ENCODE measurements at places on chromosomes 2 and 18.

GRCh38 chr18:10461989-10462388 lies 7.6 kb downstream of the APCDD1 start:
- no peak for DNase-seq

DNA sequence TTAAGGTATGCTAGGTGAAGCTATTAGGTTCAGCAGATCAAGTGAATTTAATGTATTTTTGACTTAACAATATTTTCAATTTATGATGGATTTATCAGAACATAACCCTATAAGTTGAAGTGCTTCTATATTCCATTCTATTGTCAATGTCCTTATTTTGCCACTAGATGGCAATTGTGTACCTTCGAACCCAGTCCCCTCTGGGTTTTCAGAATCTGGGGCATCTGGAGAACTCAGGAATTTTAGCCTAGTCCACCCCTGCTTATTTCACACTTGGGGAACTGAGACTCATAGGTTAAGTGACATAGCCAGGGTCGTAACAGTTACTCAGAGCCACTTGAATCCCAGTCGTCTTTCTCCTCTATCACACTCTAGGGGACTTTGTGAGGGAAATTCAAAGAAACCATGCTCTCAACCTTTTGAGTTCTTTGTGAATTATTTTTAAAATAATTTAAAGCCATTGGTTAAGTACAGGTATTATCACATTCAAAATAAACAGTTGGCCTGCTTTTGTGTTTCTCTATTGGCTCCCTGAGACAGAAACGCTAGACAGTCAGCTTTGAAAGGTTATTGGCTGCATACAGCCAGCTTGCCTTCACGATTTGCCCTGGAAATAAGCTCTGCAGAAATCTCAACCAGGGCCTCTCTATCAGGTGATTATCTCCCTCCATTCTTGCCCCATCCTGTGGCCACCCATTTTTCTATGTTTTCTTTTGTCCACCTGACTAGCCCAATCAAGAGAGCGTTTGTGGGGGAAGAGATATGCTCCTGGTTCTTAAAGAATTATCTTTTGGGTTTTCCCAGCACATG lies 145.0 kb downstream of the TTC27 start:
- no peak for DNase-seq

DNA sequence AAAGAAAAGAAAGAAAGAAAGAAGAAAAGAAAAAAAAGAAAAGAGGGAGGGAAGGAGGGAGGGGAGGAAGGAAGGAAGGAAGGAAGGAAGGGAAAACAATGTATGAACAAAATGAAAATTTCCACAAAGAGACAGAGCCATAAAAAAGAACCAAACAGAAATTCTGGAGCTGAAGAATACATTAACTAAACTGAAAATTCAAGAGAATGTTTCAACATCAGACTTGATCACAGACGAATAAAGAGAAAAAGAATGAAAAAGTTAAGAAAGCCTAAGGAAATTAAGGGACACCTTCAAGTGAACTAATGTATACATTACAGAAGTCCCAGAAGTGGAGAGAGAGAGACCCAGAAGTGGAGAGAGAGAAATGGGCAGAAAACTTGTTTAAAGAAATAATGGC lies 60.9 kb upstream of the RAB6C start:
- DNase-seq, result no peak

GRCh38 chr2:309148-309953 lies 21.5 kb upstream of the ALKAL2 start:
- no peak for DNase-seq

- DNase-seq, result no peak
These were observed 165.2 kb upstream of the KLF7 start for GRCh38 chr2:207330912-207331311.

GRCh38 chr2:178473931-178474330 lies 4.5 kb downstream of the FKBP7 start:
- no peak for DNase-seq

DNA sequence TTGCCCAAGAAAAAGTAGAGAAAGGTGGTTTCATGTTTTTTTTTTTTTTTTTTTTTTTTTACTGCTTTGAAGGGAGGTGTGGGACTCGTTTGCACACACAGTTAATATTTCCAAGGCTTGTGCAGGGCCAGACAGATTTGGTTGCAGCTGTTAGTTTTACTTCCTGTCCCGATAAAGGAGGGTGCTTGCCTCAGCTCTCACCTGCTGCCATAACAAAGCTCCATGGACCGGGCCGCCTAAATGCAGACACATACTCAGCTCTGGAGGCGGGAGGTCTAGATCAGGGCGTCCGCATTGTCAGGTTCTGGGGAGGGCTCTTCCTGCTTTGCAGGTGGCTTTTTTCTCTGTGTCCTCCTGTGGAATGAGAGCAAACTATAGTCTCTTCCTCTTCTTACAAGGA lies 69.9 kb downstream of the ODC1 start:
- DNase-seq, result no peak

DNA sequence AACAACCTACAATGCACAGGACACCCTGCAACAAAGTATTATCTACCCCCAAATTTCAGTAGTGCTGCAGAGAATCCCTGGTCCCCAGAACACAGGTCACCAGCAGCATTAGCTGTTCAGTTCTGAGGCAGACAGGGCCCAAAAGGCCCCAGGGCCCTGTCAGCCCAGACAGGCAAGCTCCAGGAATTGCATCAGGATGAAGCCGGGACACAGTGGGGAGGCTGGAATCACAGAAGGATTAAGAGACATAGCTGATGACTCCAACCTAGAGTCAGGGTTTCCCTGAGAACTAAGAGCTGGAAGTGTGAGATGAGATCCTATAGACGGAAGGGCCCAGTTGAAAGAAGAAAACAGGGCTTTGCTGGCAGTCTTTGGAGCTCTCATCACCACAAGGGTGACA lies 148.1 kb downstream of the GALNT14 start:
- no peak for DNase-seq

- DNase-seq, result no peak
These were observed 618 bp upstream of the TNS1 start for GRCh38 chr2:218003281-218003944.

GRCh38 chr2:75134860-75135259 lies 64.5 kb downstream of the TACR1 start:
- no peak for DNase-seq

GRCh38 chr2:17915811-17916518 lies 37.5 kb downstream of the KCNS3 start:
- DNase-seq, result no peak

DNA sequence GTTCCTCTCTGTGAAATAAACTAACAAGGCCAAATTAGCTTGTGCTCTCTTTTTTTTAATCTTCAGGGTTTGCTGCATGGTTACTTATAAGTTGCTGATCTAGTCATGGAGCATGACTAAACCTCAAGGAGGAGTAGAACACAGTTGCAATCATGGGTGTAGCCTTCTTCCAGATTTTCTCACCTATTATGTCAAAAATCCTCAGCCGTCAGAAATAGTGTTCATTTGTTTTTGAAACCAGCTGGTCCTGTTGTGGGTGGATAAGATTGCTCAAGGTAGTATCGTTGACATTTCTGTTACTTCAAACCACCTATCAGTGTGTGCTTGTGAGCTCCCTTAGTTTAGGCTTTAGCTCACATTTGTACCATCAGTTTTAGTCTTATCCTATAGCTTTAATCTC lies 11.2 kb downstream of the RELCH start:
- DNase-seq, result no peak

DNA sequence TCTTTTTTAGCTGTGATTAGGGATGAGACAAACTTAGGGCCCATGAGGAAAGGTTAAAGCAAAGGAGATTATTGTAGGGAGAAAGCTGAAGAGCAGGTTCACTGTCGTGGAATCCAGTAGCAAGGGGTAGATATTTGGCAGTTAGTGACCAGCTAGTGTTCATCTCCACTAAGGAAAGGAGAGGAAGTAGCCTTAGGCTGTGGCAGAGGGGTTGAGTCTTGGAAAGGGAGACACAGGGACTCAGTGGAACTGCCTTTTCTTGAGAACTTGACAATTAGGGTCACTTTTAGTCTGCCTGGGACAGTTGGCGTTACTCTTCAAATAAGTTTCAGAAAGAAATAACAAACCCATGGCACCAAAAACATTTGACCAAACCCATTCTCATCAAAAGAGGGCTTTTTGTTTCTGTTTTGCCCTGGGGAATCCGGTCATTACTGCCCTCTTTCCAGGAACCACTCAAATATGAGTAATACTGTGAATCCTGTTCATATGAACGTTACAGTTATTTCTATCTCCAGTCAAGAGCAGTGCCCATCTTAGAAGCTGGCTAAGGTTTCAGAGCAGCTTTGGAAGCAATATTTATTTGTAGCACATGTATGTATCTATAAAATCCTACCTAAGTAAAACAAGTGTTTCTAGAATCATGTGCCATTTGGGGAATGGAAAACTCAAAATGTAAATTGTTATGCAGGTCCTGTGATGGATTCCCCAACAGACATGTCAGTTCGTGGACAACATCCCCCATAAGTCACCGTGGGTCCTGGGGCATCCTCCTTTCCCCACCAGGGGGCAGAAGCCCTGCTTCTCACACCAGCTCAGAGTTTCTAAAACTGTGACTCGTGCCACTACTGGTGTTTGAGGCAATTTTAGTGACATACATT lies 77.3 kb upstream of the PHLPP1 start:
- no peak for DNase-seq

- peak; percentile 59 for DNase-seq
These were observed at the start of gene CERS6 for GRCh38 chr2:168455645-168456520. CERS6 (plus strand) TSS chr2:168456272; CDS start chr2:168456449, 177 bp downstream.

DNA sequence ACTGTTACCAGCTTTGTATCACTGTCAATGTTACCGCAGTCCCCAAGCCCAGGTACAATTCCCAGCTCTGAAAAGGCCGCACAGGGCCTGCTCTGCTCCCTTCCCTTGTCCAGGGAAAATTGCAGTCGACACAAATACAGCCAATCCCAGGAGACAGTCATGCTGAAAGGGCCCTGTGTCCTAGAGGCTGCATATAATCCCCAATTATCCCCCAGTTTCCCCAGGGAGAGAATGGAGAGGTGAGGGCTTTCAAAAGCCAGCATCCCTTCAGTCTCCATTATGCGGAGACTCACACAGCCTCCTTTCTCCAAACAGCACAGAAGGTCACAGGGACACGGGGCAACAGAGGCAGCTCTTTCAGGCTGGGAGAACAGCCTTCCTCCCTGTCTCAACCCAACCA lies 17.1 kb upstream of the CTIF start:
- no peak for DNase-seq

DNA sequence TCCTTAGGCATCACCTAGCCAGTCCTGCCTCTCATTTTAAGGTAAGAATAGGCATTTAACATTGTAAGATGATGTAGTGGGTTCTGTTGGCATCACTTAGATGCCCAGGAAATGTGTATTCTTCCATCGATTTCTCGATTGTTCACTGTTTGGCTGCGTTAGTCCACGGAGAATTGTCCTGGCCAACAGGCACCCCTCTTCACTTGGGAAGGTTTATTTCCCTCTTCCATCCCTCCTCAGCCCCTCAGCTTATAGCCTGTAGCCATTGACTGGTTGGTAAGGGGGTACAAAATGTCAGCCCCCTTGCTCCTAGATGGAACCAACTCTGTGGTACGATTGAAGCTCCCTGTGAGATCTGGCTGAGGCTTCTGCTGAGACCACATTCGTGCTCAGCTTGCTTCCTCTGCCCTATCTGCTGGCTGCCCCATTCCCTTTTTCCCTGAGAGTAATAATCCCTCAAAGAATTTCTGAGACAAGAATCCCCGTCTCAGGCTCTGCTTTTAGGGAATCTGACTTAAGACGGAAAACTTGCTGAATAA lies 43.4 kb downstream of the PLEKHA3 start:
- no peak for DNase-seq

GRCh38 chr2:197596766-197597165 lies 78.6 kb downstream of the RFTN2 start:
- DNase-seq, result no peak
